Stimulated activated CD4-positive, alpha-beta T cell treated with anti-CD3 and anti-CD28 coated beads, Interleukin-1b, Interleukin-23, amount 100 ng/mL, for 1 hour (primary cell): ENCODE measurements at places on chromosomes 6 and 20.

DNA sequence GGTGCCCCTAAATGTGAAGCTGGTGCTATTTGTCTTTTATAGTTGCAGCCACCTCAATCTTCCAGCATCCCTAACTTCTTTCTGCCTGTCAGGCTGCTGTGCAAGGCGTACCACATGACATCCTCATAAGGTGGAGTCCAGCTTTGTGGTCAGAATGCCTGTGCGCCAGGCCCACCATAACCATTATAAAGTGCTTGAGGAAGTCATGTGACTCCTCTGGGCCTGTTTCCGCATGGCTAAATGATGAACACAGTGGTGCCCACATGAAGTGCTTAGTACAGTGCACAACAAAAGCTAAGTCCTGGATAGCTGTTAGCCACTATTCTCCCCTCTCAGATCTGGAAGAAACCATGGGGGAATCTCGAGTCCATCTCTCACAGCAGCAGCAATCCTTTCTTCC, 75.6 kb downstream of the INSM1 start:
- no peak for DNase-seq

DNA sequence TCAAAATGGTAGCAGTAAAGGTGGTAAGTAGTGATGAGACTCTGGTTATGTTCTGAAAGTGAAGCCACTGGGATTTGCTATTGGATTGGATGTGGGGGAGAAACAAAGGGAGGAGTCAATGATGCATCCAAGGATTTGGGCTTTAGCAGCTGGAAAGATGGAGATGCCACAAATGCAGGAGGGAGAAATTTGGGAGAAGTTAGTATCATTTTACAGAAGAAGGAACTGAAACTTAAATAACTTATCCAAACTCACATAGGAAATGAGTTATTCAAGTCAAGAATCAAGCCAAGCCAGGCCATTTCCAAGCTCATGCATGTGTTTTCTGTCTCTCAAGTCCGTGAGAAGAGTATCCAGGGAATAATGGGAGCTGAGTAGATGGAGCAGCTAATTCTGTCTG, 155.1 kb upstream of the TNFAIP3 start:
- DNase-seq, result no peak

DNA sequence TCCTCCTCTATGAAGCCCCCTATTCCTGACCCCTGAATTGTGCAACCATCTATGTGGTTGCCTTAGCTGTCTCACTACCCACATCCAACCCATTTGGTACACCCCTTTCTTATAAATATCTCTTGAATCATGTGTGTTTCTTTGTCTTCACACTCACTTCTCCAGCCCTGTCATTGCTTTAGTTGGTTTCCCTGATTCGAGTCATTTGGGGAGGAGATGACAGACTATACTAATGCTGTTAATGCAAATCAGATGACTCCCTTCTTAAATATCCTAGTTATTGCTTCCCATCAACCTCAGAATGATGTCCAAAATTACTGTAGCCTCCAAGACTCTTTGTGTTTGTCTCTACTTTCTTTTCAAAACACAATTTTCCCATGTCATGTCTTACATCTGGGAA, 23.0 kb downstream of the SLC35D3 start:
- DNase-seq, result no peak

GRCh38 chr6:109383438-109383940, 1.2 kb upstream of the CD164 start:
- DNase-seq, result no peak

- no peak for DNase-seq
Observed at GRCh38 chr6:32700391-32701040, 34.1 kb upstream of the HLA-DQB1 start.

DNA sequence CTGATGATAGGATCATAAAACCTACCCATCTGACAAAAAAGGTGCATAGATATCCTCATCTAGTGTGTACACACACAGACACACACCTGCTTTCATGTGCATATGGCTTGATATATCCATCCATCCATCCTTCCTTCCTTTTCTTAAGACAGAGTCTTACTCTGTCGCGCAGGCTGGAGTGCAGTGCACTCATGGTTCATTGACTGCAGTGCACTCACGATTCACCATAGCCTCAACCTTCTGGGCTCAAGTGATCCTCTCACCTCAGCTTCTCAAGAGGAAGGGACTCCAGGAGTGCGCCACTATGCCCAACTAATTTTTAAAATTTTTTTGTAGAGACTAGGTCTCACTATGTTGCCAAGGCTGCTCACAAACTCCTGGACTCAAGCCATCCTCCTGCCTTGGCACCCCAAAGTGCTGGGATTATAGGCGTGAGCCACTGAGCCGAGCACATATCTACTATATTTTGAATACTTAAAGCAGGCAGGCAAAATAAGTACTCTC, 27.1 kb downstream of the ADNP start:
- no peak for DNase-seq

- DNase-seq, result no peak
Observed at GRCh38 chr20:12808006-12808567, 200.7 kb upstream of the SPTLC3 start.

DNA sequence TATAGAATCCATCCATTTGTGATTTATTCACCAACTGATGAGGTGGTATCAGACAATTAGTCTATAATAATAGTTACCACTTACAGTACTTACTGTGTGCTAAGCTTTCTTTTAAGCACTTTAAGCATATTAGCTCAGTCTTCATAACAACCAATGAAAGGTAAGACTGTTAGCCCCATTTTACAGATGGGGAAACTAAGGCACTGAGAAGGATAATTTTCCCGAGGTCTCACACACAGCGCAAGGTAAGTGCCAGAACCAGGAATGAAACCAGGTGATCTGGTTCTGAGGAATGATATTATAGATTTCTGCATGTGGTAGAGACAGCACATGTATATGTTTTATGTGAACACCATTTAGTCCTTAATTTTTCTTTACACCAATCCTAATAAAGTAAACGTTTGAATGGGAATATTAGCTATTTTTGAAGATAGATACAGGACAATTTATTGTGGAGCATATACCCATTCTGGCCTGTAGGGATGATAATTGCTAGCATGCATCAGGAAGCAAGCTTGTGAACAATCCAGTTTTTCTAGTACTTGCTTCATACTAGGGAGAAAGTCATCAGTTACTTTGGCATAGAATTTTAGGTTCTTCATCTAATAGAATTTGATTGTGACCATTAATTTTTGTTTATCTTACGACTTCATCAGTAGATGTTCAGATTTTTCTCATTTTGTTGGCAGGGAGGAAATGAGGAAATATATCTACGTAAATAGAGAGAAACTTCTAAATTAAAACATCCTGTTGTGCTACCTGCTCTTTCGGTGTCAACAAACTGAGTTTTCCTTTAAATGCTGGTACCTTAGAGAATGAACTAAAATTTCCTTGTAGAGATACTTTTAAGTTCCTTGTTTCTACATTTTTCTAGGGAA, 3.0 kb downstream of the YWHAB start:
- DNase-seq, result no peak

GRCh38 chr6:47780510-47781356, 1.1 kb upstream of the OPN5 start:
- no peak for DNase-seq

DNA sequence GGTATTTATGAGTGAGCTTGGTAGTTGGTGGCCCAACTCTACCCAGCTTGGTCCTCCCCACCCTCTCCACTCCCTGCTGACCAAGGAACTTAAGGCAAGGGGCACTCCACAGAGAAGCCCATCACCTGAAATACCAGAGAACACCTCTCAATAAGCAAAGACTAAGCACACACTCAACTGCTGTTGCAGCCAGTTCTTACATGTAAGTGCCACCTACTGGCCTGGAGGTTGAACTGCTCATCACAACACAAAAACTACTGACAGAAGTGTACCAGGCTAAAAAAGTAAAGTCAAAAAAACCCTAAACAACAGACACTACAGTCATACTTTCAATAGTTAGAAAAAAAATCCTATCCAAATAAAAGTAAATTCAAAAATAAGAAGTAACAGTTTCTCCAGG, 146.2 kb downstream of the FAM83B start:
- no peak for DNase-seq

DNA sequence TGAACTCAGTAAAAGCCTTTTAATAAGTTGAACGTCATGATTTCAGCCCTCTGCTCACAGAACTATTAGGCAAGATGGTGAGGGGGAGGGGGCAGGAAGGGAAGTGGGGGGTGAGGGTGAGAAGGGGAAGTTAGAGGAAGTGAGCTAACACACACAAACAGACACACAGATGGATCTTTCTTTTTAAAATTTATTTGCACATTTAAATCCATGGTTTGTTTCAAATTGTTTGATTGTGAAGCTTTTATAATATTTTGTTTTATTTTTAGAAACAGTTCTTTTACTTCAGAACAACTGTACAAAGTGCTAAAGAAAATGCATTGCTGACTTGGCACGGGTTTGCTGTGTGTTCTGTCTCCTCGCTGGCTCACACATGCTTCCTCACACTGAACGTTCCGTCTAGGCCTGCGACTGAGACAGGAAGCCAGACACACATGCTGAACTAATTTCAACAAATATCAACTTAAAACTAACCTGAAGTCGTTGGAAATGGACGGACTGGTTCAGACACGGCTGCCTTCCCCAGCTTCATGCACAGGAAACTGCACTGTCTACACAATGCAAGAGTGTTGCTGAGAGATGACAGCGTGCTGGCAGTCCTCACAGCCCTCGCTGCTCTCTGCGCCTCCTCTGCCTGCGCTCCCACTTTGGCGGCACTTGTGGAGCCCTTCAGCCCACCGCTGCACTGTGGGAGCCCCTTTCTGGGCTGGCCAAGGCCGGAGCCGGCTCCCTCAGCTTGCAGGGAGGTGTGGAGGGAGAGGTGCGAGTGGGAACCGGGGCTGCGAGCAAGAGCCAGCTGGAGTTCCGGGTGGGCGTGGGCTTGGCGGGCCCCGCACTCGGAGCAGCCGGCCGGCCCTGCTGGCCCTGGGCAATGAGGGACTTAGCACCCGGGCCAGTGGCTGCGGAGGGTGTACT, 8.1 kb upstream of the ZBP1 start:
- no peak for DNase-seq

- no peak for DNase-seq
Observed at GRCh38 chr20:61253640-61254511, 1.8 kb downstream of the CDH4 start.

DNA sequence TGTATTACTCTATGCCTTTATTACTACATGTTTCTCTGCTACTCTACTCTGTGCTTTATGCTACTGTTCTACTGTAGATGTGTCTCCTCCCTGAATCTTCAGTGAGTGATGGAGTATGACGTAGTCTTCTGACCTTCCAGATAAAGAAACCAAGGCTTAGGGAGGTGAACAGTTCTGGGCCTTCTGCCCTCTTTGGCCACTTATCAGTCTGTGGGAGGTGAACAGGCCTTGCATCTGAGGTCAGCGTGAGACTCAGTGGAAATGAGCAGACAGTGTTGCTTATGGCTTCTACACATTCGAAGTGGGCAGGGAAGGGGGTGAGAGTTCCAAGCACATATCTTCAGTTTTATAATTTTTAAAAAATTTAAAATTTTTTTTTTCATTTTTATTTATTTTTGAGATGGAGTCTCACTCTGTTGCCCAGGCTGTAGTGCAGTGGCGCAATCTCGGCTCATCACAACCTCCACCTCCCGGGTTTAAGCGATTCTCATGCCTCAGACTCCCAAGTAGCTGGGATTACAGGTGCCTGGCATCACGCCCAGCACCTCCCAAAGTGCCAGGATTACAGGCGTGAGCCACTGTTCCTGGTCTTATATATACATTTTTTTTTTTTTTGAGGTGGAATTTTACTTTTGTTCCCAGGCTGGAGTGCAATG, 24.2 kb downstream of the MYBL2 start:
- no peak for DNase-seq

DNA sequence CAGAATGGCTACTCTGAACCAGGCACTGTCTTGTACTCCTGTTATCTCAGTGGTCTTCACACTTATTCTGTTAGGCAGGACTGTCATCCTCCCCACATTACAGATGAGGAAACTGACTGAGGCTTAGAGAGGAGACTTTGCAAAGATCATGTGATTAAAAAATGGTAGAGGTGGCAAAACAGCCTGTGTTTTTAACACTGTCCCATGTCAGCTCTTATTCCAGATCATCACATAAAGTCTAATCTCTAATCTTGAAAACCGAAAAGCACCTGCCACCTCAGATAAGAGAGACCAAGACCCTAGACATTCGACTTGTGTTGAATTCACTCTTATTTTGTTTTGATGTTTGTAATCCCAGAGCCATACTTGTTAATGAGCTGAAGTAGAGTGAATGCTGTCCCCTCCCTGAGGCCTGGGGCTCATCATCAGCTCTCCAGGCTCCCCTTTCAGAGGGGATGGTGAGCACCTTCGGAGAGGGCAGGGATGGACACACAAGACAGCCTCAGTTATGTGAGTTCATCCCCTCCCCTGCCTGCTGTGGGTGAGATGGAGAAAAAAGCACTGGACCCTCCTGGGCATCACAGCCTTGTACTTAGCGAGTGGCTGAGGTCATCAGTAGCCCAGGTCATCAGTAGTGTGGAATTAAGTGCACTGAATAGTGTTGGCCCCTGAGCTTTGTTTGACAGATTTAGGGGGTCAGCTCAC, 30.6 kb downstream of the MTHFD1L start:
- DNase-seq, result no peak

- no peak for DNase-seq
Observed at GRCh38 chr6:81999270-81999669, 246.8 kb upstream of the TENT5A start.

- DNase-seq, result no peak
Observed at GRCh38 chr6:53532942-53533341, 12.0 kb downstream of the GCLC start.

DNA sequence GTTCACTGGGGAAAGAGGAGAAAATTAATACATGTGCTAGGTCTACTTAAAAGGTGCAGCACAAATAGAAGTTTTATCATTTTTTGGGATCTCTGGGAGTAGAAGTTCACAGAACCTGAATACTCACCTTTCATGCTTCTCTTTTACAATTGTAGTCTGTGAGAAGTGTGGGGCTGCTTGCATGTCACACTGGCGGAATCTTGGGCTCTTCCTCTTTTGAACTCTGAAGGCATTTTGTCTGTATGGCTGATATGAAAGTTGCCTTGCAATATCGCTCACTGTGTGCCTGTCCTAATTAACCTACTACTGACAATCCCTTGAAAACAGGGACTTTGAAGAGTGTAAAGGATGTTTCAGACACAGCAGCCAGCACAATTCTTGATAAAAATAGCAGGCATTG, 65.9 kb upstream of the CLDN20 start:
- no peak for DNase-seq

- DNase-seq, result no peak
Observed at GRCh38 chr20:25233016-25233772, 14.7 kb upstream of the PYGB start.

DNA sequence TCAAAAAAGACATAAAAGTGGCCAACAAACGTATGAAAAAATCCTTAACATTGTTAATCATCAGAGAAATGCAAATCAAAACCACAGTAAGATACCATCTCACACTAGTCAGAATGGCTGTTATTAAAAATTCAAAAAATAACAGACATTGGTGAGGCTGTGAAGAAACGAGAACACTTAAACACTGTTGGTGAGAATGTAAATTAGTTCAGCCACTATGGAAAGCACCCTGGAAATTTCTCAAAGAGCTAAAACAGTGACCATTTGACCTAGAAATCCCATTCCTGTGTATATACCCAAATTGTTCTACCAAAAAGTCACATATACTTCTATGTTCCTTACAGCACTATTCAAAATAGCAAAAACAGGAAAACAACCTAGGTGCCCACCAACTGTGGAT, 24.9 kb upstream of the NT5E start:
- no peak for DNase-seq
